Foreskin fibroblast (primary cell): ENCODE measurements at places on chromosomes 6 and 20.
A peak's percentile ranks its signal among the peaks of the same experiment; 100 is the strongest.

DNA sequence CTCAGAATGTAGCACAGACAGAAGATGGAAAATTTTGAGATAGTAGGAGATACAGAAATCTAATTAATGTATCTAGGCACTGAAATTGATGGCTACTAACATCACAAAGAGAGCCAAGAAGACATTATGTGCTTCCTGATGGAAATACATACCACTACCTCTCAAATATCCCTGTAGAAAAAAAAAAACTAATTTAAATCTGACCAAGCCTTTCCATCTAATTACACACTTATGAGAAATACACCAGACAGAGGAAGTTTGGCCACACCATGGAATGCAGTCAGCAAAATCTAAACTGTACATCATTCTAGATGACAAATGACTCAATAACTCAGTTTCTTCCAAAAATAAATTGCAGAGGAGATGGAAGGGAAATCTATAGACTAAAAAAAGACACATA lies 18.9 kb downstream of the VPS52 start:
- DNase-seq: peak; percentile 67

GRCh38 chr6:11428371-11428770 lies 109.2 kb upstream of the TMEM170B start:
- no peak for DNase-seq

DNA sequence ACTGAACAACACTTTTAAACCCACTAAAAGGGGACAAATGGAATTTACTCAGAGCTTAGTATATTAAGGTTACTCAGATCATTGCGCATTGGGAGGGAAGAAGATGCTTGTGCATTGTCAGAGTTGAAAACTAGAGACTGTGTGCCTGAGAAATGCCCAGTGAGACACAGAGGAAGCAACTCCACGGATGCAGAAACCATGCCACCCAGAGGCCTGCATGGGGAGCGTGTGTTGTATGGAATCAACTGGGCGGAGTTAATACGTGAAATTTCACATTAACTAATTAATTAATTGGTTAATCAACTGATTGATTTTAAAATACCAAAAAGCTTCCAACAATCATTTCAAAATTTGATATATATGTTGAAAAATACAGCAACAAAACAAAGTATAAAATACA lies 391.6 kb downstream of the PLCB1 start:
- no peak for DNase-seq

DNA sequence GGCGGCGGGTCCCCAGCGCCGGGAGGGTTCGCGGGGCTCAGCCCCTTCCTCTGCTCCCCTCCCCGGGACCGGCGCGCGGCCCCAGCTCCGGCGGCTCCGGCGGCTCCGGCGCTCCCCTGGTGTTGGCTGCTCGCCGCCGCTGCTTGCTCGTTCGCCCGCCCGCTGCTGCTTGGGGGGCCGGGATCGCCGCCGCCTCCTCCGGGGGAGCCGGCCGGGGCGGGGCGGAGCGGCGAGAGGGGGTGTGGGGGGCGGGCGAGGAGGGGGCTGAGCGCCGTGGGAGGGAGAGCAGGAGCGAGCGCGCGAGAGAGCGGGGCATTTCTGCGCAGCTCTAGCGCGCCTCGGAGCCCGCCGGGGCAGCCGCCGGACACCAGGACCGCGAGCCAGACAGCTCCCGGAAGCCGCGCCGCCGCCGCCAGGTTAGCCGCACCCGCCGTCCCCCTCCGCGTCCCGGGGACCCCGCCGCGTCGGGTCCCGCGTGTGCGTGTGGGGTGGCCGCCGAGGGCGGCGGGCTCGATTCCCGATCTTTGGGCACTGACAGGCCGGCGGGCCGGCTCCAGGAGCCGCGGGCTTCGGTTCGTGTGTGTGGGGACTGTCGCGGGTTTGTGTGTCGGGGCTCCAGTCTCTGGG lies 62.0 kb upstream of the EPB41L1 start:
- peak; percentile 45 for DNase-seq

GRCh38 chr6:12097791-12098190 lies 85.7 kb downstream of the HIVEP1 start:
- peak; percentile 53 for DNase-seq

- DNase-seq: no peak
These were observed 1.5 kb downstream of the RBM38 start for GRCh38 chr20:57392512-57393271.
